Stimulated activated CD8-positive, alpha-beta memory T cell treated with anti-CD3 and anti-CD28 coated beads, Interleukin-4, amount 100 ng/mL, for 24 hours (primary cell): ENCODE measurements at places on chromosomes 2 and 18.

GRCh38 chr2:207784898-207785297 is 15.2 kb upstream of the FZD5 start:
- no peak for DNase-seq

DNA sequence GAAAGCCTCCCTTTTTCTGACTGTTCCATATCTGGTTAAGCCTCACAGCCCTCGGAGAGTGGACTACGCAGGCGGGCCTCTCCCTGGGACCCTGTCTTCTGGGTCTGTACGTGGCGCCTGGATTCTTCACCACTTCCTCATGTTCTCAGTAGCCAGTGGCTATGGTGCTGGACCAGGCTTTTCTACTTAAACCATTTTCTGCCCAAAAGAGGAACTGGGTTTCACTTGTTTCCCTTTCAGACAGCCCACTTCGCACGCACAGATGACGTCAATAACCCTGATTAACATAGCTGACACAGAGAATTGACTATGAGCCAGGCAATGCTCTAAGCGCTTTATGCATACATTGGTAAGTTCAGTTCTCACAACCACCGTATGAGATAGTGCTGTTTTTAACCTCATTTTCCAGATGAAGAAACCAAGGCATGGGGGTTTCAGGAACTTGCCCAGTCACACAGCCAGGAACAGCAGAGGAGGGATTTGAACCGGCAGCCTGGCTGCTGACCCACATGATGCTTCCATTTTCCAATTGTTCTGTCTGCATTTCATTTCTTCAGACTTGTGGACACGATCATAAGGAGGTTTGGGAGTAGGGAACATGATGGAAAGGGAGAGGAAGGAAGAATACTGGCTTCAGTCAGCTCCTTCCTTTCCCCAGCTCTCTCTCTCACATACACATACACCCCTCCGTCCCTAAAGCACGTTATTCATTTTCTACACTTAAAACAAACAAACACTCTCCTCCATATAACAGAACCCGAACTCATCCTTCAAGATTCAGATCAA is 41.7 kb downstream of the MYOM1 start:
- no peak for DNase-seq

DNA sequence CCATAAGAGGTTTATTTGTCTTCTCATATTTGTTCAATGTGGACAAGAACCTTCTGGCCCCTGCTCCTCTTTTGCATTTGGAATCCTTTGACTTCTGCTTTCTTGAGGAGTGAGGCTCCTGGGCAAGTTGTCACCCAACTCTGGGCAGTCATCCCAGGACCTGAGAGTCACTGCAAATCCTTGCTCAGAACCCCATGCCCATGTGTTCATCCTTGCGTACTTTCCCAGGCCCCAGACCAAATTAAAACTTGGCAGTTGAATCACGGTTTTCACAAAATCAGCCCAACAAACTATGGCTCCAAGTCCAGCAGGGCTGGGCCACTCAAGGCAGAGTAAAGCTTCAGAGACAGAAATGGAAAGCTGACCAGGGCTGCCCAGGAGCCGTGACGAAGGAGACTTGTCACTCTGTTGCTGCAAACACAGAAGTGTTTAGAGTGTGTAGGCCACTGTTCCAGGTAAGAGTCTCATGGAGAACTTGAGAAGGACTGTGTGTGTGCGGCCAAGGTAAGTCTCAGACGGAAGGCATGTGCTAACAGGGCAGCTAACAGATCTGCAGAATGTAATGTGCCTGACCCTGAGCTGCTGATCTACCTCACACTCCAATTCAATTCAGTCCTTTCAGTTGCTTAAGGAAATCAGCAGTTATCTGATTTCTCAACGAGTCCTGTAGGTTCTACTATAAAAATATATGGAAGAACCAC is 549.4 kb upstream of the HS6ST1 start:
- no peak for DNase-seq

- DNase-seq, result no peak
Measured at GRCh38 chr2:19614066-19614465, 255.6 kb upstream of the OSR1 start.

- no peak for DNase-seq
Measured at GRCh38 chr2:204655101-204655500, 109.8 kb downstream of the PARD3B start.

DNA sequence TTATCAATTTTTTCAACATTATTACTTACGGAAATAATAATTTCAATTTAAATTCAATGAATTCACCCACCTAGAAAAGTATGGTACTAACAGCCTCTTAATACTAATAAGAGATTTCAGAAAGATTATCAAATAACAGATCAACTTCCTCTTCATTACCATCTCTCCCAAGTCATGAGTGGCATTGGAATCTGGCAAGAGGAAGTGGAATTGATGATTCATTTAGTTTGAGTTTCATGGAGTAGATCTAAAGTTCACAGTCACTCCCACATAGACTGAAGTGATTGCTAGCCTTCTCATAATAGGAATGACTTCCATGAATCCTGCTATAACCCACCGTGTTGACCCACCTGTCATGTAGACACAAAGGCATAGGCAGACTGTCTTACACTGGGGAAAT is 77.7 kb upstream of the WDR75 start:
- no peak for DNase-seq

DNA sequence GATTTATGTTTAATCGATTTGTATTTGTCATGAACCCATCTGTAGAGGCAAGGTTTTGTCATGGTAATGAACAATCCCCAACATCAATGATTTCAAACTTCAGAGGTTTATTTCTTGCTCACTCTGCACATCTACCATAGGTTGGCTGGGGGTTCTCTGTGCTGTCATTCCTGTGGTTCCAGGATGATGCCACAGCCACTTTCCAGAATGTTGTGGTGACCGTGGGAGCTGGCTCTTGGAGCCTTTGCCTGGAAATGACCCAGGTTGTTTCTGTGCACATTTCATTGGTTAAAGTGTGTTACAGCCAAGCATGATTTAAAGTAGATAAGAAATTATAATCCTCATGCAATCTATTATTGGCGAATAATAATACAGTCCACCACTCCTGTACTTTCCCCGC is 28.2 kb upstream of the EPAS1 start:
- no peak for DNase-seq

DNA sequence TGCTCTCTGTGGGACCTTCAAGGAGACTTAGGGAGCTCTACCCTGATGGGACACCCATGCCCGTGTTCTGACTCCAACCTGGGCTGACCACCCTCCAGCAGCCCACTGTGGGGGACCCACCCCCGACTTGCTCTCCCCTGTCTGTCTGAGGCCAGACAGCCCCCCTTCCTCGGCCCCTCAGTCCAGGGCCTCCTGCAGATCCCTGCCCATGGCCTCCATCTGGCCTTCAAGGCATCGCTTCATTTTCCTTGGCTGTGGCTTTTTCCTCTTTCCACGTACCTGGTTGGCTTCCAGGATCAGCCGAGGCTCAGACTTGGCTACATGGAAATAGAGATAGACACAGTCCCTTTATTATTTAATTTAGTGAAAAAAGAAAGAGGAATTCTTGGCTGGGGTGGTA is 290.0 kb downstream of the CYP26B1 start:
- no peak for DNase-seq

DNA sequence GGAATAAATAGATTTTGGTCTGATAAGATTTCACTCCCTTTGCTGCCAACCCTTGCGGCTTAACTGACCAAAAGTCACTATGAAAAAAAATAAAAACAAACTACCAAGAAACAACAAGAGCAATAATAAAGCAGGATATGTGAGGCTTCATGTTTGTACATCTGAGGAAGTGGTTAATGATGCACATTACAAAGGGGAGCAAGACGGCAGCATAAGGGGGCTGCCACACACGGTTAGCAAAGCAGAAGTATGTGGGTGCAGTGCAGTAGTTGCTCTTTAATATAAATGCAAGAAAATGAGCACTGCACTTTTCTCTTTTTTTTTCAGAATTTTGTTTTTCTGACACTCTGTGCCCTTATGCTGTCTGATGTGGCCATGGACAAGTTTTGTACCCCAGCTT is 377.1 kb upstream of the CNTNAP5 start:
- DNase-seq, result no peak

DNA sequence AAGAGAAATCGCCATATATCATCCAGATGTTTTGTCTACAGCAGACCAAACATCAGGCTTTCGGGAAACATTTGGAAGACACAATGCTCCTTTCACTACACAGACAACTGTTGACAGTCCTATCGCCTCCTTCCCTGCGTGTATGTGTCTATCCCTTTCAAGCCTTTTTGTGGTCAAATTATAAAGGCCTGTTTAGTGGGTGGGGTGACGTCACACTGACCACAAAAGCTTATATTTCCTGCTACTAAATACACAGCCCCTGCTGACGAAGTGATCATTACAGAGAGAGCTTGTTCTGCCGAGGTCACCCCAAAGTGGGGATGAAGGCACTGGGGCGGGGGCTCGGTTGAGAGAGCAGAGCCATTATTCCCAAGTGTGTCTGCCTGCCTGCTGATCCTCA is 302.7 kb upstream of the TNP1 start:
- DNase-seq, result peak; percentile 13

- no peak for DNase-seq
Measured at GRCh38 chr2:237901932-237902850, 42.8 kb downstream of the RAMP1 start.

DNA sequence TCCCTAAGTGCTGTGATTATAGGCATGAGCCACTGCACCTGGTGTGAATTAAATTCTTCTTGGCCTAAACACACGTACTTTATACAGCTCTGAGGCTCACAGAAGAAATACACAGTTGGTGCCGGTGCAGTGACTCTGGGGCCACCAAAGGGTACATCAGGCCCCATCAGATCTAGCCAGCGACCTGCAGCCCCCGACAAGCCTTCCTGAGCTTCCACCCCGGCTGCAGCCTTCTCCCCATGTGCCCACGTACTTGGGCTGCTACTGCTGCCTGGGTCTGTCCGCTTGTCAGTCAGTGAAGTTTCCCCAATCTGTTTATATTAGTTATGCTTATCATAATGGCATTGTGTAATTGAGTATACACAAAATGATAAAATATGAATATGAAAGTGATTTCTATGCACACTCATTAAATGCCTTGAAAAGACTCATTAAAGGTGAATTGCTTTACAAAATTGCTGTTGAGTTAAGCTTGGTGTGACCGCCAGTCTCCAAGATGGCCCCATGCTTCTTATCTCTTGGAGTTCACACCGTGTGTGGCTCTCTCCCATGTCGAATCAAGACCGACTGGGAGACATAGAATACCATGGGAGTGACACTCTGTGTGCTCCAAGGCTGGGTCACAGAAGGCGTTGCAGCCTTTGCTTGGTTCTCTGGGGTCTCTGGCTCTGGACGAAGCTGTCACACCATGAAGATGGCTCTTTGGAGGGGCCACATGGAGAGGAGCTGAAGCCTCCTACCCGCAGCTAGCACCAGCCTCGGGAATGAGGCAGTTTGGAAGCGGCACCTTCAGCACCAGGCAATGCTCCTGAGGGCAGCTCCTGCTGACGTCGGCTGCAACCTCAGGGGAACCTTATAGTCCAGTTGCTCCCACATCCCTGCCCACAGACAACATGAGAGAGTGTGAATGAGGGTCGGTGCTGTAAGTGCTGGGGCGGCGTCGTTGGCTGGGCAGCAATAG is 29.2 kb upstream of the HPCAL1 start:
- DNase-seq, result no peak

GRCh38 chr2:26853751-26854150 is 5.8 kb downstream of the DPYSL5 start:
- DNase-seq, result no peak

DNA sequence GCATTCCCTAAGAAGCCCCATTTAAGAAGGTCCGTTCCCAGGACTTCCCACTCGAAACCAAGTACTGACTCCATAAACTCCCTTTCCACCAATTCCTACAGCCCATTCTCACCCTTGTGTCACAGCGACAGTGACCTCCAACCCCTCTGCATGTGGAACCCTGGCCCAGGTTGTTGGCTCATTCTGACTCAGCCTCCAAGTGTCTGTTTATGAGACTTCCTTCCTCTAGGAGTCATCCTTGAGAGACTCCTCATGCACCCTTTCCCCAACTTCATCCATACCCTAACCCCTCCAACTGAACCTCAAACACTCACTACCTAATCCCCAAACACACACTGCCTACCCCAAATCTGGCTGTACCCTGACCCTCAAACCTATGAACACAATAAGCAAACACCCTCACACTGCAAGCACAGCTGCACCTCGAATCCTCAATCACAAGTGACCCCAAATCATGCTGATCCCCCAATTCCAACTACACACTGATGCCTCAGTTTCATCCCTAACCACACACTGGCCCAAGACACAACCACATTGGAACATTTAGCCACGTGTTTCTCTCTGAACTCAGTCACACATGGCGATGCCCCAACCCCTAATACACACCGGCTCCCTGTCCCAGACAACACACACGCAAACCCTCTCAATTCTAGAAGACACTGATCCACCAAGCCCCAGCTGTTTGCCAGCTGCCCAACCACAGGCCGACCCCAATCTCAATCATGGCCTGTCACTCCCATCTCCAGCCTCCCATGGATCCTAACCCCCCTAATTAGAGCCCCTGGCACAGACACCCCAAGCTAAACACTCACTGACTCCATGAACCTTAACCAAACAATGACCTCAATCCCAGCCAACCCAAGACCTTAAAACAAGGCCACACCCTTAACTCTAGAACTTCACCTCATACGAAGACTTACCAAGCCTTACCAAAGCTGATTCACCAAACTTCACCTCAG is 219.6 kb downstream of the CYP26B1 start:
- no peak for DNase-seq

DNA sequence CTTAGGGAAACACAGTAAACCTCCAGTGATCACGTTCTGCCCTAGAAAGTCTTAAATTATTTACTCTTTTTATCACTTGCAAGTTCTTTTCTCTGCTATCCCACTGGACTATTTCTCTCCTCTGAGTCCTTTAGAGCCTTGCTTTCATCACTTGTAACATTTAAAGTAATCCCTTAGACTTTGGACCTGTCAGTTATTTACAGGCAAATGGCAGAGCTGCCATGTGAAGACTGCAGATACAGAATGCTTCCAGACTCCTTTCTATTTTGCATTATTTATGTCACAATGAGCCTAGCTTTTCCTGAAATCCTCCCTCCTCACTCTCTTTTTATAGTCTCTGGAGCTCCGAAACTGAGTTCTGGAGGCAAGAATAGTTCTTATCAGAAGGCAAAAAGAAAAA is 325.6 kb upstream of the TRIB2 start:
- DNase-seq, result no peak

GRCh38 chr2:34332813-34333212 is 733.7 kb upstream of the FAM98A start:
- DNase-seq, result no peak

DNA sequence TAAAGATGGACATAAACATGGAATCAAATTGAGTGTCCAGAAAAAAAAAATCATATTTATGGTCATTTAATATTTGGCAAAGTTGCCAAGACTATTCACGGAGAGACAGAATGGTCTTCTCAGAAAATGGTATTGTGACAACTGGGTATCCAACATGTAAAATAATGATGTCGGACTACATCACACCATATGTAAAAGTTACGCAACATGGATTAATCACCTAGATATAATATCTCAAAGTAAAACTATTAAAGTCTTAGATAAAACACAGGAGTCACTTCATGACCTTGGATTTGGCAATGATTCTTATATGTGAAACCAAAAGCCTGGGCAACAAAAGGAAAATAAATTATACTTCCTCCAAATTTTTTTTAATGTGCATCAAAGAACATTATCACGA is 1591.7 kb upstream of the DDX18 start:
- no peak for DNase-seq

- no peak for DNase-seq
Measured at GRCh38 chr18:8380006-8380405, 229.2 kb upstream of the RAB12 start.
